ENCODE measurements at places on chromosomes 1 and 21.

DNA sequence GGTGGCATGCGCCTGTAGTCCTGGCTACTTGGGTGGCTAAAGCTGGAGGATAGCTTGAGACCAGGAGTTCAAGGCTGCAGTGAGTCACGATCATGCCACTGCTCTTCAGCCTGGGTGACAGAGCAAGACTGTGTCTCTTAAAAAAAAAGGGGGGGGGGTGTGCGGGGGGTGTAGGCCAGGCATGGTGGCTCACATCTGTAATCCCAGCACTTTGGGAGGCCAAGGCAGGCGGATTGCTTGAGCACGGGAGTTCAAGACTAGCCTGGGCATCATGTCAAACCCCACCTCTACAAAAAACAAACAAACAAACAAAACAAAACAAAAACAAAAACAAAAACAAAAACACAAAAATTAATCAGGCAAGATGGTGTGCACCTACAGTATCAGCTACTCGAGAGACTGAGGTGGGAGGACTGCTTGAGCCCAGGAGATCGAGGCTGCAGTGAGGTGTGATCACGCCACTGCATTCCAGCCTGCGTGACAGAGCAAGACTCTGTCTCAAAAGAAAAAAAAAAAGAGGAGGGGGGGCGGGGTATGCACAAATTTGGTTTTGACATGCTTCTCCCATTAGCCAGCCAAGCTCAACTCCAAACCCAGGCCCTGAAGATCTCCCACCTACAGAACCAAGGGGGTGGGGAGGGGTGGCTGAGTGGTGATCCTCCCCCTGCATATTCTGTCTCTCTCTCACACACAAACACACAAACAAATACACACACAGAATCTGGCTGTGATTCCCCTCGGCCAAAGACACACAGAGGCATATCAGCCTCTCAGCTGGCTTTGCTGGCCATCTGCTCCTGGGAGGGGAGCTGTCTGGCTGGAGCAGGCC, 3.1 kb downstream of the PTAFR start:
- no peaks in the 10 kb centered on the region for H3K27me3 ChIP-seq
- no peak for DNase-seq
- H3K4me1 ChIP-seq = peaks cover 12% of the 10 kb centered on the region
- no peaks in the 10 kb centered on the region for H3K36me3 ChIP-seq
- no peak overlapping the region for H3K4me3 ChIP-seq

GRCh38 chr1:2559509-2560298, 3.5 kb downstream of the TNFRSF14 start:
- no peaks in the 10 kb centered on the region for H3K4me1 ChIP-seq
- H3K27ac ChIP-seq = no peak overlapping the region
- no peak for DNase-seq
- no peaks in the 10 kb centered on the region for H3K36me3 ChIP-seq

DNA sequence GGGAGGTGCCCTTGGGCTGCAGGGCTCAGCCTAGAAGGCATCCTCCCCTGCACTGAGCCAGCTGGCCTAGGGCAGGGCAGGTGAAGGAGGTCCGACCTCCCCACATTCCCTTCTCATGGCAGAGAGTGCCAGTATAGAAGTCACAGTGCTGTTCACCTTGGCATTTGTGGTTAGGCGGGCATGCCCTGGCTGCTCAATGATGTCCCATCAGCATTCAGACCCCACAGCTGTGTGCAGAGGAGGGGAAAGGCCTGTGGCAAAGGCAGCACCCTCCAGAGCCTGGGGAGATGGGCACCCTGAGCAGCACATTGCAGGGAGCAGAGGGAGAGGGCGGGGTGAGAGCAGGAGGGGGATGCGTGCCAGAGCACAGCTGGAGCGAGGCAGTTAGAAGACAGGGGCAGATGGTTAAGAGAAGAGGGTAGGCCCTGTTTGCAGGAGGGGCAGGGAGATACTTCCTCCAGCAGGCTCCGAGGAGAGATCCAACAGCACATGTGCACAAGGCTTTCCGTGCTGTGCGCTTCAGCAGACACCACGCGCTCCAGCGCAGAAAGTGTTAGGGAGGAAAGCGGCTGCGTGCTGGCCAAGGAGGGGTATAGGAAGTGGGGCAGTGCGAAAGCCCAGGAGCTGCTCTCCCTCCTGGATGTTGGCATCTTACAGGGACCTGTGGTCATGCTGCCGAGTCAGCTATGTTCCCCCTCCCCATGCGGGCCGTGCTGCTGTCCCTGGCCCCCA, 43.7 kb upstream of the COL6A1 start:
- H3K4me1 ChIP-seq = no peaks in the 10 kb centered on the region
- no peak for DNase-seq
- H3K27ac ChIP-seq = no peak overlapping the region
- H3K27me3 ChIP-seq = no peaks in the 10 kb centered on the region
- H3K4me3 ChIP-seq = no peak overlapping the region
- no peaks in the 10 kb centered on the region for H3K36me3 ChIP-seq

GRCh38 chr1:59522925-59523505, 226.1 kb downstream of the FGGY start:
- no peak overlapping the region for H3K27ac ChIP-seq
- no peaks in the 10 kb centered on the region for H3K27me3 ChIP-seq

GRCh38 chr1:42189931-42190853, 25.6 kb upstream of the GUCA2A start:
- H3K27ac ChIP-seq = no peak overlapping the region
- H3K36me3 ChIP-seq = no peaks in the 10 kb centered on the region
- no peak overlapping the region for H3K4me3 ChIP-seq
- H3K27me3 ChIP-seq = no peaks in the 10 kb centered on the region
- DNase-seq = no peak
- no peaks in the 10 kb centered on the region for H3K4me1 ChIP-seq

GRCh38 chr1:232599178-232600041, 30.5 kb downstream of the SIPA1L2 start:
- H3K36me3 ChIP-seq = no peaks in the 10 kb centered on the region
- no peak for DNase-seq
- no peaks in the 10 kb centered on the region for H3K27me3 ChIP-seq
- H3K27ac ChIP-seq = no peak overlapping the region

DNA sequence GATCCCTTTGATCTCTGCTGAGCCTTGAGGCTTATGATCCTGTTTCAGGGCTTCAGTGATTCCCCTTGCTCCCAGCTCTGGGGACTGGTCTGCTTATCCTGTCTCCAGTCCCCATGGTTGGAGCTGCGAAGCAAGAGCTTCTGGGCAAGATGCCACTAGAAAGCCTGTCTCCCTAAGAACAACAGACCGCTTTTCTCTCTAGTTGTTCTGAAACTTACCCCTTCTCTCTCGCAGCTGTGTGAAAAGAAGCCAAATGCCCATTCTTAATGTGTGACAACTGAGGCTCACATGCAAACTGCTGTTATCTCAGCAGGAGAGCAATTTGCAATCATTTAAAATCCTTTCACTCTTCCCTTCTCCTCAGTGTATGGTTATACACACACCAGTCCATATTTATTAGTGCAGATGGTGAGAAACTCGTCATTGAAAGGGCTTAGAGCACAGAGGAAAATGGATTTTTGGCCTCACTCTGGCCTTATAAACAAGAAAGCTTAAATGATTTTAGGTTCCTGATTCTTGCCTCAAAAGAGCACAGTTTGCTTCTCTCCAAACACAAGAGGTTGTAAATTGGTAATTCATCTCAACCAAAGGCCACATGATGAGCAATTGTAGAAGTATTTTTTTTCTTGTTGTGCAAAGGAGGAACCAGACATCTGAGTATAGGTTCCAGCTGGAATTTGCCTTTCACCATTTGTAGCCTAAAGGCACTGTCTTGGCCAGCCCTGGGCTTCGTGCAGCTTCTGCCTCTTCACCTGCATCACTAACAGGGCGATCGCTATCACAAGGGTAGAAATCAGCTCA, 179.2 kb upstream of the LMO4 start:
- no peak for DNase-seq
- no peaks in the 10 kb centered on the region for H3K4me1 ChIP-seq
- H3K27ac ChIP-seq = no peak overlapping the region
- no peaks in the 10 kb centered on the region for H3K36me3 ChIP-seq

- H3K27ac ChIP-seq = no peak overlapping the region
- H3K27me3 ChIP-seq = no peaks in the 10 kb centered on the region
- DNase-seq = no peak
- H3K4me3 ChIP-seq = no peak overlapping the region
Observed at GRCh38 chr1:61260171-61260570, 177.8 kb downstream of the NFIA start.

DNA sequence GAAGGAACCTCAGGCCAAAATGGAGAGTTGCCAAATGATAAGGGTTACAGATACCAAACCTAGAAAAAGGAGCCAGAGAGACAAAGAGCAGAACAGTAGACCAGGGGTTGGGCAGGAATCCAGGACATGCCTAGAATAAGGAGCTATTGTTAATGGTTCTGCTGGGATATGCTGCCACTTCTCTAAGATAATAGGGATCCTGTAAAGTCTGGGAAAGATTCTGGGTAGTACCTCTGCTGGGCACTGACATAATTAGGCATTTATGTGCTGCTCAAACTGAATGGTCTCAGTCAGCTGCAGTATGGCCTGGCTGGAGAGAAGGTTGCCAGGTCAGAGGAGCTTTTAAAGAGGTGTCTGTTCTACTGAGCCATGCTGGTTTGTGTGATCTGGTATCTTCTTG, 19.9 kb upstream of the NRIP1 start:
- no peak overlapping the region for H3K27ac ChIP-seq
- H3K4me3 ChIP-seq = no peak overlapping the region
- no peak for DNase-seq
- no peaks in the 10 kb centered on the region for H3K27me3 ChIP-seq
- no peaks in the 10 kb centered on the region for H3K4me1 ChIP-seq

DNA sequence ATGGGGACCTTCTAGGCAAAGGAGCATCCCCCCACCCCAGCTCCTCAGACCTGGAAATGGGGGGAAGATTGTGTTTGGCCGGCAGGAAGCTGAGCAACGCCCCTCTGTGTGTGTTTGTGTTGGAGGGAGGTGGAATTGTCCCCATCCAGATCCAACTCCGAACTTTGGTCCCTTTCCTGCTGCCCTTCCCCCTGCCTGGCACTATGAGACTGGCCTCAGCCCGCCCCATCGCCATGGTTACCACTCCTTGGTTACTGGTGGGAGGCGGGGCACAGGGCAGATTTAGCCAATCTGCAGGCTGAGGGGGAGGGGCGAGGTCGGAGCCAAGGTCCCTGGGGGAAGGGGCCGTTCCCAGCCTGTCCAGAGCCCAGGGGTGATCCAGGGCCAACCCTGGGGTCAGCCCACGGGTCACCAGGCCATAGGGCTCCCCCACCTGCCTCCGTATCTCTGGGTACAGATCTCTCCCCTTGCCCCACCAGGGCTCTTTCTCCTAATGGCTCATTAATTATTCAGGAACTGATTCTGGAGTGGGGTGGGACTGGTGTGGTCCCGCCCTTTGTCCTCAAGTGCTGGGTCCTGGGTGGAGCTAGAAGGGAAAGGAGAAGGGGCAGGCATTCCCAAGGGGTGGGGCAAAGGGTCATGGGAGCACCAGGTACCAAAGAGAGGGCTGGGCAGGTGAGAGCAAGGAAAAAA, 15.2 kb downstream of the PTPRF start:
- no peak overlapping the region for H3K4me3 ChIP-seq
- DNase-seq = peak; percentile 95
- H3K27me3 ChIP-seq = no peaks in the 10 kb centered on the region
- peaks cover 75% of the 10 kb centered on the region for H3K4me1 ChIP-seq

DNA sequence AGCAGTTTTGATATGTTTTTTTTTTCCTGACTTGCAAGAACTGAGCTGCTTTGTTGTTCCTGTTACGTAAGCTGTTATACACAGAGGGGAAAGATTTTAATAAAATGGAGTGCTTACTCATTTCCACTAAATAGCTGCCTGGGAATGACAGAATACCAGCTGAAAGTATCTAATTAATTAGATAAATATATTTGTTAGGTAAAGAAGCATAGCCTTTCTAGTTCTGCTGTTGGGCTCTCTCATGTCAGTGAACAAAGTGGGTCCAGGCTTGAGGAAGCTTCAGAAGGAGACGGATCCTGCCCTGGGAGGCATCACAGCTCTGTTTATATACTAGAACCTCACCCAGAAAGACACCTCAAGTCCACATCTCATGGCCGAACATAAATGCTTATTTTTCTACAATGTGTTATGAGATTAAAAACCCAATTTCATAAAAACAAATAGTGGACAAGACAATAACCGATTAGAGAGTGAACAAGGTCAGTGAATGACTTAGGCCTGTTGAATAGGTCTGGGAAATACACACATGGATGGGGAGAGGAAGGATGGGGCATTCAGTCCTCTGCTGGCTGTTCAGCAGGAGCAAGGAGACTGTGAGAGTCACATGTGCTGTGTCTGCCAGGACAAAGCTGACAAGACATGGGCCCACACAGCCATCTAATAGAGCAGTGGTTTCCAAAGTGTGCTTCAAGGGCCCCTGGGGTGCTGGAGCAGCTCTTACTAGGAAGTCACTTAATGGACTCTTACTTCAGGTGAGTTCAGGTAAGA, 20.6 kb downstream of the TRAF5 start:
- no peak for DNase-seq
- no peaks in the 10 kb centered on the region for H3K36me3 ChIP-seq
- H3K27me3 ChIP-seq = no peaks in the 10 kb centered on the region
- peaks cover 14% of the 10 kb centered on the region for H3K4me1 ChIP-seq

- H3K4me1 ChIP-seq = no peaks in the 10 kb centered on the region
- no peak overlapping the region for H3K4me3 ChIP-seq
- H3K27ac ChIP-seq = no peak overlapping the region
- no peaks in the 10 kb centered on the region for H3K27me3 ChIP-seq
- DNase-seq = peak; percentile 33
Observed at GRCh38 chr1:35835398-35835797, 27.6 kb downstream of the AGO4 start.

GRCh38 chr1:215797859-215798258, 230.8 kb downstream of the KCTD3 start:
- H3K27ac ChIP-seq = no peak overlapping the region
- DNase-seq = no peak
- no peak overlapping the region for H3K4me3 ChIP-seq
- no peaks in the 10 kb centered on the region for H3K27me3 ChIP-seq

GRCh38 chr1:47223921-47224675, 7.9 kb downstream of the TAL1 start:
- no peak overlapping the region for H3K27ac ChIP-seq
- H3K4me3 ChIP-seq = peak overlapping the region; percentile 53

GRCh38 chr1:200332716-200333115, 77.1 kb downstream of the ZNF281 start:
- H3K27me3 ChIP-seq = no peaks in the 10 kb centered on the region
- H3K27ac ChIP-seq = no peak overlapping the region
- no peak overlapping the region for H3K4me3 ChIP-seq
- peaks cover 58% of the 10 kb centered on the region for H3K4me1 ChIP-seq
- no peak for DNase-seq
- no peaks in the 10 kb centered on the region for H3K36me3 ChIP-seq

DNA sequence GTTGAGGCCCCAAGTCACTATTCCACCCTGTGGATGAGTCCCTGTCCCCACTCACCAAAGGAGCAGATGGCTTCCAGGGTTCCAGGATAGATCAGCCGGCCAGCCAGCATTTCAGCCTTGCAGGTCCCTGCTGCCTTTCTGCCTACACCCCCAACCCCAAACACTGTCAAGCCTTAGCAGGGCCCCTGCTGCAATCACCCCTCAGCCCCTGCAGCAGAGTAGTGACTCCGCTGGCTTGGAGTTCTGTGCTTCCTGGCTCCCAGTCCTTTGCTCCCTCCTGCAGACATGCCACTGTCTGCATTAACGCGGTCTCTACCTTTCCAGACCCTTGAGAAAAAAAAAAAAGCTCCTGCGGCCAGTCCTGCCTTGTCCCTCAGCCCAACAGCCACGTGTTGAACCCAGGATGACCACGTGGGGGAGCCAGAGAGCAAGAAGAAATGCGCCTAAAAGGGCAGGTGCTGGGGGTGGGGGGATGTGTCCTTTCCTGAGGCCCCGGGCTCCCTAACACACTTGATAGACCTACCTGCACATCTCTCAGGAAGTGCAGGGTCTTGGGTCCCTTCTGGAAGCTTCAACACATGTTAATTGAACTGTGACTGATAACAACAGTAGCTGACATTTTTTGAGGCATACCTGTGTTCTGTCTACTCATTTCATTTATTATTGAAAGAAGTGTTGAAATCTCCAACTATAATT, 37.4 kb downstream of the RASSF5 start:
- no peaks in the 10 kb centered on the region for H3K4me1 ChIP-seq
- H3K27ac ChIP-seq = no peak overlapping the region
- H3K27me3 ChIP-seq = no peaks in the 10 kb centered on the region
- H3K4me3 ChIP-seq = no peak overlapping the region

All from Caco-2 (cell line).